Ovary (tissue), 10 donors: ENCODE measurements at places on chromosomes 7 and 10. TPM values are rescaled to one million over a fixed set of nuclear protein-coding genes. Genes with fewer than 3 reads are reported as not detected.

DNA sequence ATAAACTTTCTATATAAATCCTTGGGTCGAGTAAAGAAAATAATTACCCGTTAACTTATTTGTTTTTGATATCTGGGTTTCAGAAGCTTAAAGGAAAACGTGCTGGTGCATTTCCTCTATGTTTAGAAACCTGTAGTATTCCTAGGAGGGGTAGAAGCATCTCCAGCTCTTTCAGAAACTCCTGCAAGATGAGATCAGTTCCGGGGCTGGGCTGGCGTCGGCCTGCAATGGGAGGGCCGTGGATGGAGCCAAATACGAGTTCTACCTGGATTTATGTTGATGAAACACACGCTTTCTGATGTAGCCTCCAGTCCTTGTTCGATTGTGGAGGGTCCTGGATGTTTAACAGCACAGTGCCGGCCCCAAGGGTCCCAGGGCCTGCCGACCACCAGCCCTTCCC lies 35.8 kb upstream of the DIP2C start:
- no peak for DNase-seq

Gene INMT
- total RNA-seq, result 24.4 TPM

- DNase-seq, result no peak
These were observed 209.6 kb downstream of the PTPRN2 start for GRCh38 chr7:158377800-158378623.

GRCh38 chr10:82171899-82172298 lies 296.9 kb downstream of the NRG3 start:
- no peak for DNase-seq

Gene PPP1R3C
- total RNA-seq, result 16.7 TPM

GRCh38 chr7:66696774-66697191 lies 43.8 kb upstream of the RABGEF1 start:
- DNase-seq, result no peak

Gene AKR1C4
- not detected for total RNA-seq

DNA sequence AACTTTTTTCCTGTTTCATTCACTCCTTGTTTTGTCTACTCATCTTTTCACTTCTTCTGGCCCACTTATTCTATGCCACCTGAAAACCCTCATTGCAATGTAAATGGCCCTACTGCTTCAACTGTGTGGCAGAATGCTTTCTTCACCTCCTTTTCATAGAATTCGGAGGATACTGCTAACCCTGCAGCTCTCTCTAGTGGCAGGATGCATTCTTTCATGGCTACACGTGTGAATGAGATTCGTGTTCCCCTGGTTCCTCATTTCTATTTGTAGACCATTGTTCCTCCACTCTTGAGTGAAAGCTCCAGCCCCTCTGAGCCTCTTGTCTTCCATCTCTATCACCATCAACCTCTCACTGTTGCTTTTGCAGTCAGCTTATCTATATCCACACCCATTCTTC lies 20.9 kb upstream of the CYP26C1 start:
- no peak for DNase-seq

- DNase-seq, result no peak
These were observed 93.4 kb downstream of the SPAG6 start for GRCh38 chr10:22438711-22439110.

- no peak for DNase-seq
These were observed 48.9 kb downstream of the TMEM178B start for GRCh38 chr7:141122736-141123135.

GRCh38 chr10:120506674-120507073 lies 49.6 kb downstream of the PLPP4 start:
- no peak for DNase-seq

DNA sequence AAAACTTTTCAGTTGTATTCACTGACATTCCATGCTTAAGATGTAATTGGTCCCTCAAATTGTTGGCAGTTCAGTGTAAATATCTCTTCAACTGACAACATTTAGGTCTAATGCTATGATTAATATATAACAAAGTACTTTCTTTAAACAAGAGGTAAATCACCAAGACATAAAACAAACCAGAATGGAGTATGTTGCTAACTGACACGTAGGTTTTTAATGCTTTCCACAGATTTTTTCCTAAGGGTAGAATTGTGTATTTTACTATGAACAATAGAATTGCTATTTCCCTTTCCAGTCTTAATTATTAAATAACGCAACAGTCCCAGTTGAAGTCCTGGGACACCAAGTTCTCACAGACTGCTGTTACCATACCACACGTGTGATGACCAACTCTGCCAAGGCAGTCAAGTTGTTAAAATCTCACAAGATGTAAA lies 4.1 kb downstream of the JCAD start:
- no peak for DNase-seq

DNA sequence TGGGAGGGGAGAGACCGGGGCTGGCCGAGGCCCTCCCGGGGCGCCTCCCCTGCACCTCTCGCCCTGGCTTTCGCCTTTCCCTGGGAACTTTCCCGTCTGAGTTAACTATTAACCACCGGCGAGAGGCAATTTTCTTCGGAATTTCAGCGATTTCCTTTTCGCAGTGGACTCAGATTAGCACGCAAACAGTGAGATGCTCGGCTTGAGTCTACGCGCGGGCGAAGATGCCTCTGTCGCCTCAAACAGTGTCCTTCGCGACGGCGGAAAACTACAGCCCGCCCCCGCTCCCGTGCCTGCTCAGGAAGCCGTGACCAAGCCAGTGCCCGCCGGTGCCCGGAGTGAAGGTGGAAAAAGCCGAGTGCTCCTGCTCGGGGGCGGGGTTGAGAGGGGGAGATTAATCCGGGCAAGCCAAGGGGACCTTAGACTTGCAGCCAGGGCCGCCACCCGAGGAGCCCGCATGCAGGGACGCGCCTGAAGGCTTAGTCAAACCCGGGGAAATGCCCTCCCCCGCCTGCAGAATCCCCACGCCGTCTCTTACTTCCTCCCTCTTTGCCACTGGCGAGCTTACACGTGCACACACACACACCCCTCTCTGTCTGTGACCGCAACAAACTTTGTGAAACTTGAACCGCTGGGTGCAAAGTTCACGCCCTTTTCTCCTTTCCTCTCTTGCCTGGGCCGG lies 14.5 kb upstream of the PAX2 start:
- DNase-seq, result no peak

DNA sequence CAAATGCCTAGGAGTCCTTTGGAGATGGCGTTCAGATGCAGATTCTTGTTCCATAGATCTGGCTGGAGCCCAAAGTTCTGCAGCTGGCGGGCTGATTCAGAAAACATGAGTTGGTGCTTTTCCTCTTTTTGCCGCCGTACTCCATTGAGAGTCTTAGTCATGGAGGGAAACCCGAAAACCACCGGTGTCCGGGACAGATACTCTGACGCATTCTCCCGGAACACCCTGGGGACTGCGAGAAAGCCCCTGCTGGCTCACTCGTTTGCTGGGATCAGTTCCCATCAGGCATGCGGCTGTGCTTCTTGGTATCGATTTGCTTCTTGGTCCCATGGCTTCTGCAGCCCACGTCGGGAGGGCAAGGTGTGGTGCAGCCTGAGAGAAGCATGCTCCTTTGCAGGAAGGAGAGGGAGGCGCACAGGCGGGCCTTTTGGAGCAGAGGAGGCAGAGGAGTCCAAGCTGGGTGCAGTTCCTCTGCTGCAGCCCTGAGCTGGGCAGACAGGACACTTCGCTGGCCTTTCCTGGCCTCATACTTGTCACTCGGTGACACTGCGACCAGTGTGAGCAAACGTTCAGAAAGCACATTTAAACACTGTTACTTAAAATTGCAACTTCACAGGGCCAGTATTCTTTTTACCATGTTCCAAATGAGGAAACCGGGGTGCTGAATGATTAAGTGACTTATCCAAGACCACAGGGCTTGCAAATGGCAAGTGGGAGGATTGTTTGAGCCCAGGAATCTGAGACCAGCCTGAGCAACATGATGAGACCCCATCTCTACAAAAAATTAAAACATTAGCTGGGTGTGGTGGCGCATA lies 30.6 kb upstream of the PFKFB3 start:
- peak; percentile 47 for DNase-seq

Gene SLC29A4
- total RNA-seq, result 2.2 TPM

GRCh38 chr10:100529475-100530298 lies at the start of gene NDUFB8:
Gene NDUFB8 (minus strand): TSS chr10:100529871. CDS start chr10:100529851, 20 bp downstream.
- peak; percentile 92 for DNase-seq

GRCh38 chr7:34889951-34890350 lies 147.3 kb downstream of the DPY19L1 start:
- DNase-seq, result no peak

DNA sequence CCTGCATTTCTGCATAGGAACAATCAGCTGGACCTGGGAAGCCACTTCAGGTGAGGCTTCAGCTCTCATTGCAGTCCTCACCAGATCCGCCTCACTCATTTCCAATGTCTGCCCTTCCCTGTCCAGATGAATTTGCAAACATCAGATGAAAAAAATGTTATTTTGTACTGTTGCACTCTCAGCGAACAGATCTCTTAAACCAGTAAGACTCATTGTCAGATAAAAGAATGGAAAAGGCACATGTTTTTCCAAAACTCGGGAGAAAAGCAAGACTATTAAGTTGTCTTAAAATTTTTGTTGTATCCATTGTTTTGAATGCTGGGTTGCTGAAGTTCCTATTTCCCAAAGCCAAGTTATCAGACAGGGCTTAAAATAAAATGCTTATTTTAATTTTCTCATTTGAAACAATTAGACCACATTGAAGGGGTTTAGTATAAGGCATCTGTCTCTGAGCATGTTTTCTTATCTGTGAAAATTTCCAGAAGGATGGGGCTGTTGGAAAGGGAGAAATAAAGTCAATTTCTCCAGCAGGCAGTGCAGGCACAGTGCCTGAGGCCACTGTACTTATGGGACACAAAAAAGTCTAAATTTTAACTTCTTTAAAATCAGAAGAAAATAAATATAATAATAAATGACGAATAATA lies 396.8 kb downstream of the KCNMA1 start:
- no peak for DNase-seq

Gene CLRN3
- not detected for total RNA-seq

DNA sequence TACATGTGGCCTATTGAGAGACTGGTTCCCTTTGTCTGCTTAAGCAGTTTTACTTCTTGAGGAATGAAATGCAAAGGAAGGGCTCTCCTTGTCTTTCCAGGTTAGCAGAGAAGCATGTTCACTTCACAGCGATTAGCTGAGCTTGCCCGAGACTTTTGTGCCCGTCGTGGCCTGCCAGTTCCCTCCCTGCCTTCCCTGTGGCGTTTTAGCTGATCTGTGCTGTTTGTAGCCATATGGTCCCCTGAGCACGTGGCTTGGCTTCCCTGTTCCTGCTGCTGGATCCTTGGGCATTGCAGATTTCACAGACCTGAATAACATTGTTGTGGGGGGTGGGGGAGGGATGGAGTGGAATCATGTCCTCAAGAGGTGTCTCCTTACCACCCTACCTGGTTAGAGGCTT lies 61.8 kb downstream of the SND1 start:
- no peak for DNase-seq

Gene PALD1
- 4.5 TPM for total RNA-seq

Gene MUC12
- total RNA-seq, result 2.2 TPM

DNA sequence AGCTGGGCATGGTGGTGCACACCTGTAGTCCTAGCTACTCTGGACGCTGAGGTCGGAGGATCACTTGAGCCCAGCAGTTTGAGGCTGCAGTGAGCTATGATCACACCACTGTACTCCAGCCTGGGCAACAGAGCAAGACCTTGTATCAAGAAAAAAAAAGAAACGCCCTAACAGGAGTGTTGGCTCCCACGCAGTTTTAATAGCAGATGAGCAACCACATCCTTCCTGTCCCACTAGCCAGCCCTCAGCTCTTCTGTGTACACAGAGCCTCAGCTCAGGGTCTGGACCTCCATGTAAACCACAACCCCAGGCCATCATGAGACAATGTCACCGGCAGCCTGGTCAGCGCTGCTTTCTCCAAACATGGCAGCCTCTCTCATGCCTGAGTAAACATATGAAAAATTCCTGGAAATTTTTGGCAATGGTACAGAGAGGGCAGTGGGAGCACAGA lies 108.2 kb downstream of the PIP4K2A start:
- no peak for DNase-seq

Gene ZNRF2
- 9.8 TPM for total RNA-seq

Gene POP7
- 19.7 TPM for total RNA-seq

GRCh38 chr10:60031664-60032063 lies 125.3 kb upstream of the CCDC6 start:
- DNase-seq, result no peak

DNA sequence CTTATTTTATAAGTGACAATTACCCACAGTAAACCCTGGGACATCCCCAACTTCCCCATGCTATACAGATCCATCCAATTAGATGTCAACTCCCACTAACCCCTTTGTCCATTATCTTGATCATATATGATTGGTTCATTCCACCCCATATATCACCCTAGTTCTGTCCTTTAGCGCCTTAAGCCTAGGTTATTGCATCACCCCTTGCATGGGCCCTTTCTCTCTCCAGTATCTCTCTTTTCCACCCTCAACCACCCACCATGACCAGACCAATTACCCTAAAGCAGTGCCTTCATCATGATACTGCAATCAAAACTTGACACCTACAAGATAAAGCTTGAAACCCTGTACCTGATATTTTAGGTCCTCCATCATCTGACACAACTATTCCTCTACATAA lies 37.9 kb upstream of the GATAD1 start:
- no peak for DNase-seq

GRCh38 chr10:53754596-53755250 lies 982.1 kb upstream of the MBL2 start:
- DNase-seq, result no peak

DNA sequence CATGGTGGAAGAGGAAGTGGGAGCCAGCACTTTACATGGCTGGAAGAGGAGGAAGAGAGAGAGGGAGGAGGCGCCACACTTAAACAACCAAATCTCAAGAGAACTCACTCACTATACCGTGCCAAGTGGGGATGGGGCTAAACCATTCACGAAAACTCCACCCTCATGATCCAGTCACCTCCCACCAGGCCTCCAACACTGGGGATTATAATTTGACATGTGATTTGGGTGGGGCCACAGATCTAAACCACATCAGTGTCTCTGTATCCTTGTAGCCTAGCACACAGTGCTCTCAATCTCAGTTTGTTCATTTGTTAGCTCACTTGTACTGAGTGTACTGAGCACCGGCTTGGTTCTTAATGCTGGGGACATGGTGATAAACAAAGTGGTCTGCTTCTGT lies 228.3 kb downstream of the BUB3 start:
- DNase-seq, result no peak
